ENCODE measurements at places on chromosomes 6 and 20. TPM values are rescaled to one million over a fixed set of nuclear protein-coding genes. Genes with fewer than 3 reads are reported as not detected.

DNA sequence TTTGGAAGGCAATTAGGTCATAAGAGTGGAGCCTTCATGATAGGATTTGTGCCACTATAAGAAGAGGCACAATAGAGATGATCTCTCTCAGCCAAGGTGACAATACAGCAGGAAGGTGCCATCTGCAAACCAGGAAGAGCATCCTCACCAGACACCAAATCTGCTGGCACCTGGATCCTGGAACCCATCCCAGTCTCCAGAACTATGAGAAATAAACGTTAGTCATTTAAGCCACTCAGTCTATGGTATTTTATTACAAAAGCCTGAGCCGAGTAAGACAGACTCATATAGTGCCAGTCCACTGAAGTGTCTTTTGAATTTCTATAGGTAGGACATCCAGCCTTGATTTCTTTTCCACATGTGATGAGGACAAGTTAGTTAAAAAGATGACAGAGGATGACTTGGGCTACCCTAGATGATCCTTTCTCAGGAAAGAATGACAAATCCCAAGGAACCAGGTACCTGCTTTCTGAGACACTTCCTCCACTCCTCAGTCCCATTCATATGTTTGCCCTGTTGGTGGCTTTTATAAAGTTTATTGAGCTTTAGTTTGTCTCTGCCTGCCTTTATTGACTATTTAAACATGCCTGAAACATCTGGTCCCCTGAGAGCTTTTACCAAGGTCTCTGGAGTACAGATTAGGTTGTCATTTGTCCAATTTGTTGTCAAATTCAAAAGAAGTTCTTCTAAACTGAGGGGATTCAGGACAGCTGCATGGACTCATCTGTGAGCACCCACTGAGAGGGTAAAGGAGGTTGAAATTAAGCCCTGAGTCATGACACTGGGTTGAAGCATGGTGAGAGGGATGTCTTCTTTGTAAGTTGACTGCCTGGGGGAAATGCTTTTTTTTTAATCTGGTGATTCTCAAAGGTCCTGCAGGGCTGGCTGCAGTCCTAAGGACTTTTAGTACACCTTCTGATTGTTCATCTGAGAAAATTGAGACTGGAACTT, 165.0 kb upstream of the PLCB4 start:
- H3K4me1 ChIP-seq = no peaks in the 10 kb centered on the region
- H3K4me3 ChIP-seq = no peak overlapping the region
- H3K27me3 ChIP-seq = no peaks in the 10 kb centered on the region
- no peak for DNase-seq

DNA sequence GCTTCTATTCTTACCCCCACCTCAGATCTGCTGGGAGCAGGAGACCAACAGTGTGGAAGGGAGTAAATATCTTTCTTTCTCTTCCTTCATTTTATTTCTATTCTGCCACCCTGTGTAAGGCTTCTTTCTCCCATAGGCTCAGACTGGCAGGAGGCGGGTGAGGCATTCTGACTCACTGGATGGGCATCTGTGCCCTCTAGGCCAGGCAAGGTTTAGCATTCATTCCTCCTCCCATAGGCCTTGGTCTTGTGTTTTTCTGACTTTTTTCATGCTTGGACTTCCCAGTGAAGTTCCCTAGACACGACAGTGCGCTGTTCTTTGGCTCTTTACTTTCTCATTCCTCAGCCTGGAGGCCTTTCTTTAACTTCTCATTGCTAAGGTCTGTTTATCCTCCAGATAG, 235.2 kb downstream of the SYNE1 start:
- H3K4me3 ChIP-seq = no peak overlapping the region
- H3K36me3 ChIP-seq = no peaks in the 10 kb centered on the region
- H3K27ac ChIP-seq = no peak overlapping the region
- H3K27me3 ChIP-seq = no peaks in the 10 kb centered on the region
- peak; percentile 30 for DNase-seq

DNA sequence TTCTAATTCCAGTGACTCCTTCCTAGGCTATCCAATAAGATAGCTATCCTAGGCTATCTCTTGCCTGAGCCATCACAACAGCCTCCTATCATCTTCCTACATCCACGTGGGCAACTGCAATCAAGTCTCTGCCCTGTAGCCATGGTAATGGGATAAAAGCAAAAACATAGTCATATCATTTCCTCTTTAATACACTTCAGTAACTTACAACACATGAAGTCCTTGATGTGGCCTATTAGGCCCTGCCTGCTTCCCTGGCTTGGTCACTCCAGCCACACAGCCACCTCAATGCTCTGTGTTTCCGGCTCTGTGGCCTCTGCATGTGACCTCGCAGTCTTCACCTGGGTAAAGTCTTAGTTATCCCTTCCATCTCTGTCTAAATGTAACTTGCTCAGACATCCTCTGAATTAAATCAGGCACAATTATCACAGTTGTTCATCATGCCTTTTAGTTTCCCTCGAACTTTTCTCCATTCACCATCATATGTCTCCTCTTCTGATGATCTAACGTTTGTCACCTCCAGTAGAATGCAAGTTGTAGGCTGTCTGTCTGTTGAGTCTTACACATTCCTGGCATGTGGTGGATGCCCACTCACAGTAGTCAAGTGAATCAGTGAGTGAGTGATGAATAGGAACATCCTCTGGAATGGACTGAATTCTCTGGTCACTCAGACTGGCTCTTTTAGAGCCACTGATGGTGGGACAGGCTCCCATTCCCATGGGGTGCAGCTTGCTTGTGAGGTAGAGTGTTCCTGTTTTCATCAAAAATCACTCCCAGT, 229.4 kb downstream of the TBC1D7 start:
- H3K27ac ChIP-seq = no peak overlapping the region
- peak; percentile 26 for DNase-seq
- H3K4me1 ChIP-seq = no peaks in the 10 kb centered on the region
- H3K4me3 ChIP-seq = no peak overlapping the region
- H3K36me3 ChIP-seq = no peaks in the 10 kb centered on the region

DNA sequence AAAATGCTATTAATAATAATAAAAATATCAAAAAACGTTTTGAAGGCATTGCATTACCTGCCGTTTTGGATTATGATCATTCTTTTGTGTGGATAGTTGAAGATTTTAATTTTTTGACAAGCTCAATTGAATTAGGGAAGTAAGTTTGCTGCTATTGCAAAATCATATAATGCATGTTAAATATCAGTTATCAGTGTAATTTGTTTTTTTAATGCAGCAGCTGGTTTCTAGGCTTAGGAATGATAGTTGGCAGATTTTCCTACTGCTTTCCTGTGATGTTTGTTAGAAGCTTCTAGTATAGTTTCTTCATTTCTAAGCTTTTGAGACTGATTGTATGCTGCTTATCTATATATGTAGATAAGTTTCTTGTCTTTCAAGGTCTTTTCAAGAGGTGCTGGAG, 99.0 kb downstream of the JARID2 start:
- no peak overlapping the region for H3K27ac ChIP-seq
- DNase-seq = no peak
- H3K27me3 ChIP-seq = no peaks in the 10 kb centered on the region
- peaks cover 24% of the 10 kb centered on the region for H3K36me3 ChIP-seq
- H3K4me3 ChIP-seq = no peak overlapping the region

DNA sequence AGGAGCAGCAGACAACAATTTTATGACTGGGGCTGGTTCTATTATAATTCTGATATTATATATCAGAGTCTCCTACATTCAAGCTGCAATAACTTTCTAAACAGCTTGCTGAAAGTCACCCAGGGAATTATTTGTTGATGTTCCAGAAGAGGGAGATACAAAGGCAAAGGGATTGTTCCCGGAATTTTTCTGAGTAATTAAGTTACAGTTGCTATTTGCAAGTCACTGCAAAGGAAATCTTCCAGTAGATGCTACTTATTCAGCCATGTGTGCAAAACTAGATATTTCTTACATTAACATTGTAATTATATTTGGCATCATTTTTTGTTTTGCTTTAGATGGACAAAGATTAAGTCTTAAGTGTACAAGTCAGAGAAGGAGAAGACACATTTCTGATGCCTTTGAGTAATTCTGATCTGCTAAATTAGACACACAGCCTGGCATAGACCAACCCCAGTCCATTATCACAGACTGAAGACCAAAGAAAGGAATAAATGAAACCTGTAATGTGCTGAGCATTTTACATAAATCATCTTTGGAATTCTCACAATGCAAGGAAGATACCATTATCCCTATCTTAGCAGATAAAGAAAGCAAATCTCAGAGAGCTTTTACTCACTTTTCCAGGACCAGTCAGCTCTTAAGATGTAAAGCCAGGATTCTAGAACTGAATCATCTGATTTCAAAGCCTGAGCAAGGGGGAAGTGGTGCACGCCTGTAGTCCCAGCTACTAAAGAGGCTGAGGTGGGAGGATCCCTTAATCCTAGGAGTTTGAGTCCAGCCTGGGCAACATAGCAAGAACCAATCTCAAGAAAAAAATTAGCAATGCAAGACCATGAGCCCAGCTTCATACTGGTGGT, 62.6 kb upstream of the AKAP12 start:
- H3K27ac ChIP-seq = no peak overlapping the region
- no peak overlapping the region for H3K4me3 ChIP-seq
- no peaks in the 10 kb centered on the region for H3K36me3 ChIP-seq

Gene HCRTR2
- total RNA-seq = not detected

Gene PEDS1
- 26.3 TPM for total RNA-seq

Gene GPR63
- total RNA-seq = 2.7 TPM

Gene ZSCAN23
- total RNA-seq = 1.2 TPM

Gene FAM209A
- total RNA-seq = 0.90 TPM

Gene MAP3K5
- 8.8 TPM for total RNA-seq

Gene OR12D3
- not detected for total RNA-seq
